ENCODE measurements at places on chromosomes 3 and 15.

- no peak for DNase-seq
Observed at GRCh38 chr3:149216193-149216869, 5.3 kb downstream of the CP start.

DNA sequence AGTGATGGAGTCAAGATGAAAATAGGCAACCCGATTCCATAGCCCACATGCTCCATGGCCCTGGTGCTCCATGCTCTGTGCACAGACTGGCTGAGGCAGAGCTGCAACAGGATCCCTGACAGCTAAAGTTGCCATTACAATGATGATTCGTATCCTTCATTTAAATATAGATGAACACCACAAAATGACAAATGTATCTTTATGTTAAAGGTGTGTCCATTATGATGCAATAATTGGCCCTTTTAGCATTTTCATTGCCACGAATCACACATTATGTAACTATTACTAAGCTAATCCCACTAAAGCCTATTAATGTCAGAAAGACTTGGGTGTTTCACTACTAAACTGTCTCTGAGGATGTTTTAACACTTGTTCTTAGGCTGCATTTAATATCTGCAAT, 270.2 kb upstream of the THBS1 start:
- no peak for DNase-seq

- DNase-seq: no peak
Observed at GRCh38 chr3:4531478-4532025, 38.4 kb downstream of the ITPR1 start.

DNA sequence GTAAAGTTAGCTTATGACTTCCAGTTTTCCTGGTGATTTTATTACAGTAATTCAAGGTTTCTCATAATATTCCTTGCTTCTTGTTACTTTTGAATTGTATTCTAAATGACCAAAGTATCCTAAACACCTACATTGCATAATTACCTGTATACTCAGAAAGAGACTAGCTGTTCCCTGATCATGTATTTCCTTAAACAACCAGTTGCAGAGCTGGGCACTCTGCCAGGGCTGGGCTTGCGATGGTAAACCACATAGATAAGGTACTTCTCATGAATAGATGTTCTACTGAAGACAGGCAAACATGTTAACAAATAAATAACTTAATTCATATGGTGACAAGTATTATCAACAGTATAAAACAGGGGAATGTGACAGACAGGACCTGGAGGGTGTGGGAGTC, 142.3 kb upstream of the WNT5A start:
- DNase-seq: no peak

DNA sequence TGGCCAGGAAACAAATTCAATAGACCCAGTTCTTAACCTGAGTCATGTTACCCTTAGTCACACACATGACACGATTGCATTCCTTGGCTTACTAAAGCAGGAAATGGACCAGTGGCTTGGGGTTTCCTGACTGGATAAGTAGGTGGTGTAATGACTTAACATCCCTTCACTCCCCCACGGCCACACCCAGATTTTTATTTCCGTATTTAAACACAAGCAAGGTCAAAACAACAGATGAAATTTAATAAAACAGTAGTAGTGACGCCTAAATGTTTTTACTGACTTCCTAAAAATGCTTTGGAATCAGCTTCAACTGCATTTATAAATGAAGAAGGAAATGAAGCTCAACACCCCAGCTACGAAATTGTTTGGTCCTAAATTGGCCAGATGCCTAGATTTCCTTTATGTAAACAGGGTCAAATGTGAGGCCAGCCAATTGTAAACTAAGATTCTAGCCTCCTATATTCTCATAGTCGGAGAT, 324.3 kb downstream of the CHST2 start:
- DNase-seq: peak; percentile 90

DNA sequence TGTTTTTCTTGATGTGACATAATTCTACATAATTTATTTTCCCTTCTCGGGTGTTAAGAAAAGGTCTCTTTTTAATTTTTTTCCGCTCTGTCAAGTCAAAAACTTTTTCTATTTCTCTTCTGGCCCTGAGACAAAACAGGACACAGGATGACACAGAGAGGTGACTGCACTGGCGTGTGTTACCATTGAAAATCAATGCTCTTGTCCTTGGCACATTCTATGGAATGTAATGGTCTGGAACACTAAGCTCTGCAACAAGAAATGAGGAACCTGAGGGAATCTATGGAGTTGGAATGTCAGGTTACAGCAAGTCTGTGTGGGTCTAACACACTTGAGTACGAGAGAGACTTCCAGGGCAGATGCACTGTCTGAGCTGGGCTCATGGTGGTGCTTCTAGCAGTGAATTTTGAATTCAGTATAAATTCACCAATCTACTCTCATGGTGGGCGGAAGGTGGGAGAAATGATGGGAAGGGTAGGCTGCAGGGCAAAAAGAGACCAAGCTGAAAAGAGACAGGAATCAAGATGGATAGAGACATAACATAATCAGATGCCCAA, 508.3 kb downstream of the TUSC7 start:
- DNase-seq: no peak

DNA sequence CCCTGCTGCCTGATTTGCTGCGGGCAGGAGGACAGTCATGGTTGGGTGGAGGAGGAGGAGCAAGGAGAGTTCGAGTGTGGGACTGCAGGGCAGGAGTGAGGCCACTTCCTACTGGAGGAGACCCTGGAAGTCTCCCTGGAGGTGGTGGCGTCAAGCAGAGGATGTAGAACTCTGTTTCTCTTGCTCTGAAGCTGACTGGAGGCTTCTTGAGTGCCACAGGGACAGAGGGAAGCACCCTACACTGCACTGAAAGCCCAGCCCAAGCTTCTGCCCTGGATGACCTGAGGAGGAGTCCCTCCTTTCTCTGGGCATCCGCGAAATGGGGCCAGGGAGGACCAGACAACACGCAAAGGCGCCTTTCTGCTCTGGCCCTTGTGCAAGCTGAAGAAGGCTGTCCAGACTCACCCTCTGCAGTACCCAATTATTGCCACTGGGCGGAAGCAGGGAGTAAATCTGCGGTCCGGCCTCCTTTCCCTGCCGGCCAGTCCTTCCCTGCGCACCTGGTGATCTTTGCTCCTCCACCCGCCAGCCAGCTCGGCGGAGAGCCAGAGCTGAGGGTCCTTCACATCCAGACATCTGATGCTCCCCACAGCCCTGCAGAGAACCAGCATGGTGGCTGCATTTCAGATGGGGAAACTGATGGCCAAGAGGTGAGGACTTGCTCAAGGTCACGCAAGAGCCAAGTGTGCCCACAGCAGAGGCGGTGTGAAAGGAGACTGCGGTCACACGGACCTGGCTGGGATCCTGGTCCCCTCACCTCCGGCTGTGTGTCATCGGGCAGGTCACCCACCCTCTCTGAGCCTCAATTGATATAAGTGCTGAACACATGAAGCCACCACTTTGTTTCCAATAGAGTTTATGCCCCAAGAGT, 207.1 kb downstream of the TBC1D2B start:
- peak; percentile 83 for DNase-seq

DNA sequence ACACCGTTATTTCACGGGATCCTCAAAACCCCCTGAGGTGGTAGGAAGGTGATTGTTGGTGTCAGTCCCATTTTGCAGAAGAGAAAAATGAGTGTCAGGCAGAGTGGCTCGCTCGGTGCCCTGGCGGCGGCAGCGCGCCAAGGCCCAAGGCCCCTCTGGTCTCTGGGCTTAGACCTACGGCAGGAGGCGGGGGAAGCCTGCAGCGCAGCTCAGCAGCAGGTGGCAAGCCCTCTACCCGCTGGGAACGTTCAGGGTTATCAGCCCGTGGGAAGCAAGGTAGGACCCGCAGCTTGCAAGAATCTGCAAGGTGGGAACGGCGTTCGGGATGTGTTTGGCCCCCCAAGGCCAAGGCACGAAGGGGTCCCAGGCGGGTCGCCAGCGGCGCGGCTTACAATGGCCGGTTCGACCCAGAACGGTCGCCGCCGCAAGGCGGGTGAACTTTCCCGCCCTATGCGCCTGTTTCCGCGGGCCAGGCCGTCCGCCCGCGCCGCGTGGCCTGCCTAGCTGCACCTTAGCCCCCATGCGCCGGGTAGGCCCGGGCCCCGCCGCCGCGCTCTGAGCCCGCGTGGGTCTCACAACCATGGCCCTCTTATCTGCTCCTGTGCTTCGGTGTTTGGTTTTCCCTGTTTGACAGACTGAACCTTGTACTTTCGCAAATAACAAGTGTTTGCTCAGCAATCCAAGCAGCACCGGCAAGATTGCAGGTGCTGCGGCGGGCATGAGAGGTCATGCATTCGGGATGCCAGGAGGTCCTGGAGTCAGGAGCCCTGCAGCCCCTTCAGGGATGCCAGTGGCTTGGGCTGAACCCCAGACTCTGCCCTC, 39.7 kb downstream of the CCNL1 start:
- no peak for DNase-seq

GRCh38 chr3:191296041-191296541, 33.1 kb upstream of the CCDC50 start:
- no peak for DNase-seq

DNA sequence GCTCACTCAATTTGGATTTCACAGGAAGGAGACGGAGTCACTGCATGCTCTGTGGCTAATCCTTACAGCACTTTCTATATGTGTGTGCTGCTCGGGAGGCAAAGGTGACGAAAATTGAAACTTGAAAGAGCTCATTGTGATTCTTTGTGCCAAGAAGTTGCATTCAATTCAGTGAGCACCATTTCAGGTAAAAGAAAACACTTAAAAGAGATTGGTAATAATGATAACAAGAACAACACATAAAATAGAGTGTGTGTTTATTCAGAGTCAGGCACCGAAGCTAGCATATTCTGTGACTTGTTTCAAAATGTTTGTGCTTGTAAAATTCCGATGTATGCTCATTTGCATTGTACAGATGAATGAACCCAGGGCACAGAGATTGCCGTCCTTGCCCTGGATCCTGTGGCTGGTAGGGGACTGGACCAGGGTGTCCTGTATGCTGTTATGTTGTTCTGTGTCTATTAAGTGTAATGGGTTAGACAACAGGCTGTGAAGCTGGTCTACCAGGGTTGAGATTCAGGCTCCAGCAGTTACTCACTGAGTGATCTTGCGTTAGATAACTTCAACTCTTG, 193.3 kb upstream of the PROK2 start:
- DNase-seq: no peak

DNA sequence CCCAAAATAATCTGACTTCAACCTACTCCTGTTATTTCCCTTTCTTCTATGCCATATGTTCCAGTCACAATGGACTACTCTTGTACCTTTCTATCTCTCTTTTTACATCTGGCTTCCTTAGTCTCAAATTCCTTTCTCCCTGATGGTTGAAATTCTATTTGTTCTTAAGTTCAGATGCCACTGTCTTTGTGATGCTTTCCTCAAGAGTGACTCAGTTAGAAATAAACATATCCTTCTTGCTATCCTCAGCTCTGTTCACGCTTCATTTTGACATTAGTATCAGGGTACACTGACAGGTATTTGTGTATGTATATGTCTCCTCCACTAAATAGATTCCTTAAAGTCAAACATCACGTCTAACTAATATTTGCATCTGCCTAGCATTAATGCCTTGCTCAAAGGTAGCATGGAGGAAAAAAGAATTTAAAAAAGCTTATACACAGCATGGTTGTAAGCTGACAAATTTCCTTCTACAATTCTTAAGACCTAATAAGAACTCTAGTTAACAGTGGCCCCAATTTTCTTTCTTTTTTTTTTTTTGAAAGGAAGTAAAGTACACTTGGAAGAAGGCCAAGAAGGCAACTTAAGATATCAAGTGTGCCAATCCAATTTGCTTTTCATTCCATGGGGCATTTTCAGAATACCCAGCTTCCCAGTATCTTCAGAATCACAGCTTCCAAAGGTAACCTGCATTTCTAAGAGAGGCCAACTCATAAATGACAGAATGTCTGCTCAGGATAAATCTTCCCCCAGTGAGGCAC, 58.0 kb downstream of the CHAC1 start:
- DNase-seq: no peak

DNA sequence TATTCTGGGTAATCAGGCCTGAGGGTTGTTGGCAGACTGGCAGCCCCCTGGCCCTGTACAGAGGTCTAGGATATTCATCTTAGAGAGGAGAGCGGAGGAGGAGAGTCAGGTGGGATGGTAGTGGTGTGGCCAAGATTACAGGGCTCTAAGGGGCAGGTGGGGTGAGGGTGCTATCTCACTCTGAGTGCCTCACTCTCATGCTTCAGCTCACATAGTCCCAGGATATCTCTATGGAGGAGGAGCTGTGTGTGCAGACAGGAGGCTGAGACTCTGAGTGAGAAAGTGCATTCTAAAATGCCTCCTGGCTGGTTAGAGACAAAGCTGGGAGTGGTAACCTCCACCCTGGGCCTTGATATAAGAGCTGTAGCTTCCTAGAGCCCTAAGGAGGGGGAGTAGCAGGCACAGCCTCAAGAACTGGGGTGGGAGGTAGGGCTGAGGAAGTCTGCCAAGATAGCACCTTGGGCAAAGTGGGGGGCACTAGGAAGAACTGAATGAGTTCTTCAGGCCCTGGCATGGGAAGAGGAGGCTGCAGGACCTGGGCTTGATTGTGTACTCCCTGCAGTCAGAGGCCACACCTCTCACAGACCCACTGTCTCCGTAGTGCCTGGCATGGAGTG, 39.9 kb downstream of the CLSTN2 start:
- no peak for DNase-seq

- DNase-seq: peak; percentile 16
Observed at GRCh38 chr3:115960799-115961198, 337.5 kb downstream of the GAP43 start.

- peak; percentile 16 for DNase-seq
Observed at GRCh38 chr15:63264688-63265293, 12.6 kb upstream of the APH1B start.

GRCh38 chr3:53833053-53833645, 13.1 kb downstream of the CHDH start:
- no peak for DNase-seq

DNA sequence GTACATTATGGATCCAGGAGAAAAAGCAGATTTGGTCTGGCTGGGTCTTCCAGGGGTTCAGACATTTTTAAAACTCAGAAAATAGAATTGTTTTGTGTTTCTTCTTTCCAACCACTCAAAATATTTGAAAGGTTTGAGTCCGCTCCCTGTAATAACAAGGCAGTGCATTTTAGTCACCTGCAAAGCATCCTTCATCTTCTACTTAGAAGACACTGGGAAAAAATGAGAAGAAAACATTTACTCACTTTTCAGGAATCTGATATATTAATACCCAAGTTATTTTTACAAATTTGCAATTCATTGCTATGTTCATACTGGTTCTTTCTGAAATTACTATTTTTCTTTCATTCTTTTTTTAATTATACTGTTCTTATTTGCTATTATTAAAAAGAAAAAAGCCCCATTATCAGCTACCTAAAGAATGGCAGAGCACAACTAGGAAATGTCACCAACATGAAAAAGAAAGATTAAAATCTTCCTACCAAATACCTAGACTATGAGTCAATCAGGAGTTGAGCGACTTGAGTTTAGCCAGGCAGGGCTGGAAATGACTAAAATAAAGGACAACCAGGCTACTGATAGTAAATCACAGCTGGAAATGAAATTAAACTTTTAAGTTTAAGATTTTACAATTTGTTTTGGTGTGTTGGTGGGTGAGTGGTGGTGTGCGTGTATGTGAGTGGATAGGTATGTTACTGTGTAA, 280.3 kb upstream of the THBS1 start:
- DNase-seq: peak; percentile 45

GRCh38 chr3:12351145-12351544, 62.3 kb downstream of the PPARG start:
- DNase-seq: no peak

- no peak for DNase-seq
Observed at GRCh38 chr3:182046166-182046764, 334.5 kb downstream of the SOX2 start.

All from AG20443 (cell line).